ENCODE measurements at places on chromosomes 5 and 9.

DNA sequence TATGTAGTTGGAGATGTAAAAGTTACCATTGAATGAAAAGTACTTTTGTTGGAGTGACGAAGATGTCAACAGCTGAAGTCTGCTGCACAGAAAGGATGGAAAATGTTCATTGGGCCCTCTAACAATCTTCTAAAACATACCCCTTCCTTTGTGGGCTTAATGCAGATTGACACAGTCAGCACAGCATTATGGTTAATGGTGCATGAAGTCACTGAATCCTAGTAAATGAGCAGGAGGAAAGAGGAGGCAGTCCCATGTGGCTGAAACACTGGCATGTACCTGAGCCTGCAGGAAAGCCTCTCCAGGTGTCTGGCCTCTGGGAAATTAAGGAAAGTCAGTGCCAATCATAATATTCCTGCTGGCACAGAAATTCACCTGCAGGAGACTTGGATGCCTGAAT lies 153.8 kb downstream of the ARL15 start:
- no peak for DNase-seq

DNA sequence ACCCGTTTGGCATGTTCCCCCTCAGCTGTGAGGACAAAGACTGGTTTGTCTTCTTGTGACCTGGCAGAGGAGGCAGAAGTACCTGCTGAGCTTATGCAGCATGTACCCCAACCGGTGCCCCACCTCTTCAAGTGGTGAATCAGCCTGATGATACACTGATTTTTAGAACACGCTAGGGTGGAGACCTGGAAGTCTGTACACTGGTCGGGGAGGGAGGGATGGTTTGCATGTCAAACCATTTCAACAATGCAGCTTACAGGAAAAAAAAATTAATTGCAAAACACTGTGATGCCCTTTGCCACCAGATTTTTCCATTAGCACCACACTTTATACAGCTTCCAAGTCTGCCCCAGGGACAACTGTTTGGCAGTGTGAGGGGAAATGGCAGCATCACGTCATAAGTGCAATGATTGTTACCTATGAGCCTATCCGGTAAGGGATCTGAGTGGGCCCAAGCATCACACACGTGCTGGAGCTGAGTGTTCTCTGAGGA lies 155.1 kb upstream of the DMRT1 start:
- no peak for DNase-seq

- DNase-seq, result no peak
These were observed 74.3 kb downstream of the KIAA0825 start for GRCh38 chr5:94544031-94544650.

DNA sequence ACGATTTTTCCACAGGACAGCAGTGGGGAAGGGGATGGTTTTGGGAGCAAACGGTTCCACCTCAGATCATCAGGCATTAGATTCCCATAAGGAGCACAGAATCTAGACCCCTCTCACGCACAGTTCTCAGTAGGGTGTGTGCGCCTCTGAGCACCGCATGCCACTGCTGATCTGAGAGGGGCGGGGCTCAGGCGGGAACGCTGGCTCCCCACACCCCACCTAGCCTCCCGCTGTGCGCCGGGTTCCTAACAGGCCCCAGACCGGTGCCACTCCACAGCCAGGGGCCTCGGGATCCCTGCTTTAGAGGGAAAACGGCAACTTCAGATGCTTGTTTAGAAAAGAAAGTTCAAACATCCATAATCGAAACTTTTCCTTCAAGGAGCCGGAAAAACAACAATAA lies 20.4 kb downstream of the TERT start:
- no peak for DNase-seq

DNA sequence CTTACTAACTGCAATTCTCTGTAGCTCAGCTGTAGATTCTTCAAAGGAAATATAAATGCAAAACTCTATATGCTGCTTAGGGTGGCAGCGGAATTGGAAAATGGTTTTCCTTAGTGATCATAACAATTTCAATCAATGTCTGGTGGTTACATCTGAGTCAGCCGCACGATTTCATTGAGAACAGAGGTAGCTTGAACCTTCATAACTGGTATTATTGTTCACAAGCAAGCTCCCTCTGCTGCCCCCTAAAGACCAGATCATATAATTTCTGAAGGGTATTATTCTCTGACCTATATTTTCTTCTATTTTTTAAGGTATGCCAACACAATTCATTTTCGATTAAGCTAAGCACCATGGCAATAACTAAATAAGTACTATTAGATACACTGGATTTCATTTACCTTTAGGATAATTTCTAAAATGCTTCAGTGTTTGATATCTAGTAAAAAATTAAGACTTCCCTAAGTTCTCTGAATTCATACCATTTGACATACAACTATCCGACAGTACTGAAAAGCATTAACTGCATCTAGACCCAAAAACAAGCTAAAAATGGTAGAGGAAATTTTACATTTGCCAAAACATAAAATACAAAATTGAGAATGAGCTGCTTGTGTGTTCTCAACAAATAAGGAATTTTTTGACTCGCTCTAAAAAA lies 181.1 kb upstream of the SPEF2 start:
- peak; percentile 19 for DNase-seq

DNA sequence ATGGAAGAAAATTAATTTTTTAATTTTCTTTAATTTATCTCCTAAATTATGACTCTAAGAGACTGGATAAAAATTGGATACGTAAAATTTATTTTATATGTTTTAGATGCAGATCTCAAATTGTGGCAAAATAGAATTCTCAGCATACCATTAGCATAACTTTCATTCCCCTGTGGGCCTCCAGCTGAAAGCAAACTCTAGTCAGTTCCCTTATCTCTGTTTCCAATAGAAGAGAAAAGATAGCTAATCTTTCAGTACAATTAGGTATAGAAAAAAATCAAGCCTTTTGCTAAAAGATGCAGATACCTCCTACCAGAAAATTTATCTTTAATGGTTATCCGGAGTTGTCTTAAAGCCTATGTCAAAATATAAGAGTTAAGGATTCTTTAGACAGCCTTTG lies 1530.6 kb downstream of the EFNA5 start:
- no peak for DNase-seq

GRCh38 chr5:50702615-50703366 lies 36.4 kb downstream of the PARP8 start:
- DNase-seq, result no peak

All from cerebellum (tissue), 4 donors.